ENCODE measurements at places on chromosomes 12 and 14.

- DNase-seq = no peak
These were observed 17.2 kb downstream of the NKX2-1 start for GRCh38 chr14:36502558-36503508.

GRCh38 chr12:12506496-12506890 lies 56.2 kb downstream of the DUSP16 start:
- DNase-seq = no peak

DNA sequence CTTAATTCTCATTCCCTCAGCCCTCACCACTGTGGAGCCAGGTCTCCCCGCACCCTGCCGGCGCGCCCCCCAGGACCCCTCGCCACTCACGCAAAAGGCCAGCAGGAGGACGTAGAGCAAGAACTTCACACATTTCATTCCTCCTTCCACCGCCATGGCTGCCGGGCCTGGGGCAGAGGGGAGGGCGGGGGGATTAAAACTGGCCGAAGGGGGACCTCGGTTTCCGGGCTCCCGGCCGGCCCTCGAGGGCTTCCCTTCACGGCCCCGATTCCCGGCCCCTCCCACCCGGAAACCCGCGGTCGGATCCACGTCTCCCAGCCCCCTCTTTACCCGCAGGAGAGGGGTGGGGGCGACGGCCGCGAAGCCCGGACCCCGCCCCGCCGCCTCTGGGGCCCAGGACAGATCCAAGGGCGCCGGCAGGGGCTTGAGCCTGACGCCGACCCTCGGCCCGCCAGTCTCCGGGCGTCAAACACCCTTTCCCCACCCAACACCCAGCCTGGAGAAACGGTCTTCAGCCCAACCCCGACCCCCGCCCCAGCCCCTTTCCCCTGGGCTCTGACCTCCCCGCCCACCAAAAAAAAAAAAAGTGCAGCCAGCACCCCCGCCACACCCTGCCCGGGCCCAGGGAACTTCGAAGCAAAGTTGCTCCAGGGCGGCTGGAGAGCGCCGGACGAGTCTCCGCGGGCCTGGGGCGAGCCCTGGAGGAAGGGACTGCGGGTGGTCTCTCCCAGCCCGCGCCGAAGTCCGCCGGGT lies 447 bp downstream of the CD63 start:
- DNase-seq = no peak

- no peak for DNase-seq
These were observed 36.6 kb upstream of the CLMN start for GRCh38 chr14:95356245-95356869.

- DNase-seq = no peak
These were observed 32.3 kb downstream of the DRAM1 start for GRCh38 chr12:101909646-101910045.

DNA sequence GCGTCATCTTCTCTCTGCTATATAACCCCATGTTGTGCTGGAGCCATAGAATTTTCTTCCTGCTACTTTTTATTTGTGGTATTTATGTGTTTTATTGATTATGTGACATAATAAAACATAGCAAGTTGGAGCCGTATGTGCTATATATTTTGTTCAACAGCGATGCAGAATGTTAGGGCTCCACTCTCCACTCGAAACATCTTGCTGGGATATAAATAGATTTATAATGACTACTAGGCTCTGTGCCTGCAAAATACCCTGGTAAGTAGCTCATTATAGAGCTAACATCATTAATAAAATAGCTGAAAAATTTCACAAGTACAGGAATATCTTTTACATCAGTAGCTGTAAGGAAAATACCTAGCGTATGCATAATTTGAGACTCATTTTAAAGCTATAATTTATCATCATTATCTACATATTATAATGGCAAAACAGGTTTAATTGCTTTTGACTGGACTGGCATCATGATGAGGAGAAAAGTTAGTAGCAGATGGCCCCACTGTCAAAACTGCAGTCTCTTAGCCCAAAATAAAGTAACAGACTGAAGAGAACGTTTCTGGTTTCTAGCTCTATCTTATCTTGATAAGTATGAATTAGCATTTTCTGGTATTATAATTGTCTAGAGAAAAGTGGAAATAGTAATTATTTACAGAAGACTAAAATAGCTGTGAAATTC lies 263.0 kb downstream of the NEDD1 start:
- DNase-seq = no peak

- DNase-seq = no peak
These were observed 15.4 kb downstream of the TRIM9 start for GRCh38 chr14:51079489-51079888.

GRCh38 chr12:8078398-8078797 lies 3.7 kb upstream of the NECAP1 start:
- peak; percentile 77 for DNase-seq

GRCh38 chr14:94636744-94637412 lies 24.7 kb downstream of the SERPINA3 start:
- DNase-seq = no peak

- DNase-seq = no peak
These were observed 42.8 kb downstream of the PRMT8 start for GRCh38 chr12:3533703-3534386.

DNA sequence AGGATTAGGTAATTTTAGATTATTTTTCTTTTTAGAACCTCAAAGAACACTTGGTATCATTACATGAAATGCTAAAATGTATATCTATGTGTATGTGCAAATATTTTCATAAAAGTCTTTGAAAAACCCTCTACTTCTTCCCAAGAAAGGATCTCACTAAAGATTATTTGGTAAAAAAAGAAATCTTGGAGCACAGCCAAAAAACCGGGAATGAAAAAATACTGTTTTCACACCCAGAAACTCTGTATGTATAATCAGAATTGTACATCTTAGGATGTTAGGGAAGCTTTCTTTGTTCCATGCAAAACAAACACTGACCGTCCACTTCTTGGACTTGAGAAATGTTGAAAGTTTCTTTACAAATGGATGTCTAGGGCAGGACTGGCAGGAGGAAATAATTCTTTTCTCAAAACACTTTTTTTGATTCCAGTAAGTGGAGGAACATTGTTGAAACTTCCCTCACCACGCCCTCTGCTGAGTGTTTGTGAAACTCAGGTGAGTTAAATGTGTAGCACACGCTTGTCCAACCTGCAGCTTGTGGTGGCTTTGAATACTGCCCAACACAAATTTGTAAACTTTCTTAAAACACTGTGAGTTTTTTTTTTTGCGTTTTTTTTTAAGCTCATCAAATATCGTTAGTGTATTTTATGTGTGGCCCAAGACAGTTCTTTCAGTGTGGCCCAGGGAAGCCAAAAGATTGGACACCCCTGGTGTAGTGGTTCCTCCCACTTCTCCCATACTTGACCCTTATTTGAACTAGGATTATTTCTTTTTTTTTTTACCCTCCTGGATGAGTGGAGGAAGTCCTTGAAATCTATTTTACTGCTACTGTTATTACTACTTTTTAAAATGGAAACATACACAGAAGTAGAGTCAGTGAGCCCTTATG lies 26.6 kb downstream of the FBXO34 start:
- peak; percentile 26 for DNase-seq

GRCh38 chr12:108802101-108802961 lies 55.1 kb downstream of the SSH1 start:
- no peak for DNase-seq

- DNase-seq = no peak
These were observed 121.3 kb downstream of the CRADD start for GRCh38 chr12:93798279-93799151.

- DNase-seq = no peak
These were observed 102.0 kb downstream of the PIK3C2G start for GRCh38 chr12:18363321-18363720.

DNA sequence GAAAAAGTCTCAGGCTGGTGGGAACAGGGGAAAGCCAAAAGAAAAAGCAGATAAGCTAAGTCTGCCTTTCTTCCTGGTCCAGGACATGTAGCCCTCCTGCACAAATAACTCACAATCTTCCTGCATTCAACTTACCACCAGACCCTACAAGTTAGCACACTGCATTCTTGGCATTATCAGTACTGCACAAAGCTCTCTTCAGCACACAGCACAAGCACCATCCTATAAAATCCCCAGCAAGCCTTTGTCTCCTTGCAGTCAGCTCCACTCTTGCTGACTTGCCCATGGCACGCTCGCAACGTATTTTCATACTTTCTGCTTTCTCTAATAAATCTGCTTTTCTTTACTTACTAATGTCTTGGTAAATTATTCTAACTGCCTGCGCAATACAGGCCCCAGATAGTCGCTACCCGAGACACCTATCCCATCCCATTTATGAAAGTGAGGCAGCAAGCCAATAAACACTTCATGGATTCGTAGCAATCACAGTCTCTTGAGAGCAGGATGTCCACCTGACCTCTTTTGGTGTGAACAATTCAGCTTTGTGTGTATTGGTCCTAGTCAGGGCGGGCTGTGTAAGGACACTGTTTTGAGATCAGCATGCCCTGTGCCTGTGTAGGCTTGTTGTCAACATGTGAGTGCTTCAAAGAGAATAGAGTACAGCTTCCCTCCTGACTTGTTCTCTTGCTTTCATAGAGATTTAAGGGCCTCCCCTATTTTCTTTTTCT lies 49.0 kb downstream of the TMEM117 start:
- DNase-seq = no peak

GRCh38 chr12:58870595-58870994 lies 49.7 kb downstream of the LRIG3 start:
- DNase-seq = no peak

- no peak for DNase-seq
These were observed 126.0 kb upstream of the CNTN1 start for GRCh38 chr12:40566271-40566670.

DNA sequence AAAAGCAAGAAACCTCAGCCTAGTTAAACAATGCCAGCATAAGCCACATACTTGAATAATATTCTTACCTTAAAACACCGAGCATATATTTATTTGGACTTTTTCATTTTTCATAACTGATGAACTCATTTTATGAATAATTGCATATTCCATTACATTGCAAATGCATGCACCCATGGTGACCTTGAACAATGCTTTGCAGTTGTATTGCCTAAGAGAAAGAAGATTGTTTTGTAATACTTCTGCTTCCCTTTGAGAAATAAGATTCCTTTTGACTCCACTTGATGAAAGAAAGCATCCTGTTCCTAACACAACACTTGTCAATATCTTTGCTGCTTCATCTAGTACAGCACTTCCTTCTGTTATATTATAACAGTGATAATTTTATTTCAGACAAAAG lies 1182.2 kb downstream of the FLRT2 start:
- DNase-seq = no peak

GRCh38 chr12:129909051-129910020 lies 5.5 kb upstream of the TMEM132D start:
- DNase-seq = no peak

DNA sequence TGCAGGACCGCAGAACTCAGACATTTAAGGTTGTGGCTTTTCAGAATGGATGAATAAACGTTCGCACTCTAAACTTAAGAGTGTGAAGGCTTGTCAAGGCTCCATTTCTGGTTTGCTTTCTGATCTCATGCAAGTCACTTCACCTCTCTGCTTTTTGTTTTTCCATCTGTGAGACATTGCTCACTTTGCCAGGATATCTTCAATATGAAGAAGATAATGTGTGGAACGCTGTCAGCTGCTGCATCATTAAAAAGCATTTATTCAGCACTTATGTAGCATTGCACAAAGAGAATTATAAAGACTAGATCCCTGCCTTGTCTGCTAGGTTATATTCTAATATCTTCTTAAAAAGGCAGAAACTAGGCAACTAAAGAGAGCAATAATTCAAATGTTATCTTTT lies 172.2 kb downstream of the CACNA1C start:
- DNase-seq = no peak

- DNase-seq = no peak
These were observed 67.0 kb downstream of the PRKCH start for GRCh38 chr14:61388173-61388975.

- DNase-seq = no peak
These were observed 24.4 kb upstream of the SERPINA4 start for GRCh38 chr14:94536836-94537235.

DNA sequence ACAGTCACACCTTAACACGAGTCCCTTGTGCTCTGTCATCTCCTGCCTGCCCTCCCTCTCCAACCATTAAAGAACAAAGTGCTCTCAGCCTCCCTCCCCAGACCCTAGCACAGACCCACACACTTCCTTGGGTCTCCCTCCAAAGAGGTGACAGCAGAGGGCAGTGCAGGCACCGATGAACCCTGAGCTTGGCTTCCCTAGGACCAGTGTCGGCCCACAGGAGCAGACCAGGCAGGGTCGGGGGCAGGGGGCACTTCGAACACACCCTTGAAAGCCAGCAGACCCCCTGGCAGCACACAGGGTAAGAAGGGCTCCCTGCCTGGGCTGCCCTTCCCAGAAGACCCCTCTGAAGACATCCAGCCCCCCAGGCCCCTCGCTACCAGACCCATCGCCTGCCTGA lies 7.0 kb downstream of the CDK2AP1 start:
- DNase-seq = no peak

GRCh38 chr12:27179400-27180214 lies 64.5 kb upstream of the STK38L start:
- DNase-seq = peak; percentile 38

- no peak for DNase-seq
These were observed 109.6 kb upstream of the CPM start for GRCh38 chr12:69042557-69042956.

- DNase-seq = no peak
These were observed 183.1 kb downstream of the PHLDA1 start for GRCh38 chr12:75848431-75848925.

DNA sequence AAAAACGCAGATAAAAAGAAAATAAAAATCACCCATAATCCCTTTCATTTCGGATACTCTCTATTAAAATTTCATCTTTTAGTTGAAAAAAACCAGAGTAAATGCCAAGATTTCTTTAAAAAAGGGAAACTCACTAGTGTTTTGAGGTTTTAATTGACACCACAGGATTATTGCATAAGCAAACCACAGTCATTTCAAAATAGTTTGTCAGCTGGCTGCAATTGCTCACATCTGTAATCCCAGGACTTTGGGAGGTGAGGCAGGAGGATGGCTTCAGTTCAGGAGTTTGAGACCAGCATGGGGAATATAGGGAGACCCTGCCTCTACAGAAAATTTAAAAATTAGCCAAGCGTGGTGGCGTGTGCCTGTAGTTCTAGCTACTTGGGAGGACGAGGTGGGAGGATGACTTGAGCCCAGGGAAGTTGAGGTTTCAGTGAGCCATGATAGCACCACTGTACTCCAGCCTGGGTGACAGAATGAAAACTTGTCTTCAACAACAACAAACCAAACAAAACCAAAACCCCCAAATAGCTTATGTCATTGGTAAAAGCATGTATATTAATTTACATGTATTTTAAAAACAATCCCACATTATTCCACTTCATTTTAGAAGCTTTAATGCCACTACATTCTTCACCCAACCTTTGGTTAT lies 48.8 kb downstream of the SYNE2 start:
- DNase-seq = no peak

DNA sequence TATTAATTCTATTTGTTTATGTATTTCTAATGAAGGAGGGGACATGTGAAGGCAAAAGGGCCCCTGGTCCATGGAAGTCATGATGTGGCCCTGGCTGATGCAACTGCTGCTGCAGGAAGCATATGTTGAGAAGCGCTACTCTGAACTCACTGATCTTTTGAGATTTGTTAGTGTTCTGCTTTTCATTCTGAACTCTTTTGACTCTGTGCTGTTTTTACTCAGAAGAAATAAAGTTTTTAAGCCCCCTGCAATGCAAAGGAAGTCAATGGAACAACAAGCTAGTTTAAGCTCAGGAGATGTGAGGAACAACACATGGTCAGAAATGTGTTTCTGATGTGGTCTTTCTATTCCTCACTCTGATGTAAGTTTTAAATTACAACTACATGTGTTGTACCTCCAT lies 88.9 kb upstream of the BTG1 start:
- no peak for DNase-seq

Data from CD4-positive, alpha-beta T cell treated with Interleukin-15 for 1 hour (primary cell).